Dorsolateral prefrontal cortex (tissue), 122 donors: ENCODE measurements at places on chromosomes 13 and 19.

GRCh38 chr19:55259540-55260210 is 858 bp upstream of the PPP6R1 start:
- DNase-seq, result no peak

GRCh38 chr13:100483139-100483538 is 105.5 kb downstream of the GGACT start:
- no peak for DNase-seq

DNA sequence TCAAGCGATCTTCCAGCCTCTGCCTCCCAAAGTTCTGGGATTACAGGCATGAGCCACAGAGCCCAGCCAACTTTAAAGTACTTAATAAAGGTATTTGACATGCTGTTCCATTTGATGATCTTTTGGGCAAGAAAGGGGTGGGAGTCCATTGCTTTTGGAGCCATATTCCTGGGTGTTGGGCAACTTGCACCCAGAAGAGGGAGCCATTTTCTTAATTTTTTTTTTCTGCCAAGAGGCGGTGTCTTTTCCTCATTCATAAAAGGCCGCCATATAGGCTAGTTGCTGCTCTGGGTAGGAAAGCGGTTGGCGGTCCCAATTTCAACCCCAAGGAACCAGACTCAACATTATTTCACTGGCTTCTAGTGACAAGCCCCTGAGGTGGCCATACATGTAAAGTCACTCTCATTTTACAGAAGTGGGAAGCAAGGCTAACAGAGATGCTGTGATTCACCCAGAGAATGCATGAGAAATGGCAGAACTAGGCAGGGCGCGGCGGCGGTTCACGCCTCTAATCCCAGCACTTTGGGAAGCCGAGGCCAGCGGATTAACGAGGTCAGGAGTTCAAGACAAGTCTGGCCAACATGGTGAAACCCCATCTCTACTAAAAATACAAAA is 139.6 kb downstream of the CACNA1A start:
- no peak for DNase-seq

DNA sequence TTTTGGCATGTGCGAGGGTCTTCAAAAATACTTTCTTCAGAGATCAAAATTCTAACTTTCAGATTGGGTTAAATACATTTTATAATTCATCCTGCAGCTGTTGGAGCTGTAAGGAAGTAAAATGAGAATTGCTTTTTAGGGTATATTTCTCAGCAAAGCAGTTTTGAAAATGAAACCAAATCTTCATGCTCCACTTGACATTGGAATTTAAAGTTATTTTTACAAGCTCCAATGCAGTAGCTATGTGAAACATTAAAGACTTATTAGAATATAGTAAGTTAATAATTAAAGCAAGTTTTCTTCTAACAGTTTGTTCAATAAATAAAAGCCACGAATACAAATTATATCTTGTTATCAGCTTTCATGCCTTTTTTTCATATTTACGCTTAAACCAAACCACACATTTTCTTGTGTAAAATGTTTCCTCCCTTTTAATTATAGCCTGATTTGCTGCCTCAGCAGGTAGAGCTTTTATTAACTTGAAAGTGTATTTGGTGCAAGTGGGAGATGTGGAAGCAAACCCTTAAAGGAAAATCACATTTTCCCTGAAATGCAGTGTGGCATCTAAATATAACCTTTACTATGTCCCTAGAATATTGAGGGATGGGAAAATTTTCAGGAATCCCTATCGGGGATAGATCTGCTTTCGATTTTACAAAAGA is 12.4 kb upstream of the MICU2 start:
- no peak for DNase-seq

DNA sequence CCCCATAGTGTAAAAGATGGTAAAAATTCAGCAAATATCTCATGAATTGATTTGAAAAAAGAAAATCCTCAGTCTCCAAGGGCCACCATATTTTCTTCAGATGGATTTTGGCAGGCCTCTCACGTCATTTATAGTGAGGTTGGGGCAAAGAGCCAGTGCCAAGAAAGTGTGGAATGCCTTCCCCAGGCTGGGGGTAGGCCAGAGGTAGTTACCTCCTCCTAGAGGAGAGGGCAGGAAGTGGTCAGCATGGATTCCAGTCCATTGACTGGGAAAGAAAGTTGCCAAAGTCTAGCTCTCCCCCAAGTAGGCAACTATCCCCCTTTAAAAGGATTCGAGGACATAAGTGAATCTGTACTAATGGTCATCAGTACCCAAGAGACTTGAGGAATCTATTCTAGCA is 68.4 kb upstream of the KCTD4 start:
- DNase-seq, result no peak

- no peak for DNase-seq
Measured at GRCh38 chr13:32969516-32969941, 46.7 kb upstream of the KL start.

- no peak for DNase-seq
Measured at GRCh38 chr13:43086181-43086580, 62.8 kb downstream of the DNAJC15 start.

DNA sequence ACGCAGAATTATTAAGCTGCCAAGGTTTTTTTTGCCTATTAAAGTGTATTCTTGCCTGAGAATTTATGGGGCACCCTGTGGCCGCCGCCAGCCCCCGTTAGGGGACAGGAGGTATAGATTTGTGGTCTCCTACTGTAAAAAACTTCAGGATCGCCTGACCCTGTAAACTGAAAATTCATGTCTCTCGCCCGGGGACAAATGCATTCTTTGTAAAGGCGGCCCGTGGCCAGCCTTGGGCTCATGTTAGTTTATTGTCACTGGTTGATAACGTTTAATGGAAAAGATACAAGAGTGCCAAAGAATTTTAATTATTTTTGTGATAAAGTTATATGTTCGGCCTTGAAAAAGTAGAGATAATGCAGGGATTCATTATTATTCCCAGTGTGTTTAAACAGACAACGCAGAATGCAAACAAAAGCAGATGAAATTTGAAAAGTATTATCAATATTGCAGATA is 141.7 kb downstream of the URI1 start:
- DNase-seq, result no peak
